ENCODE measurements at places on chromosomes 4 and X.
A peak's percentile ranks its signal among the peaks of the same experiment; 100 is the strongest.

DNA sequence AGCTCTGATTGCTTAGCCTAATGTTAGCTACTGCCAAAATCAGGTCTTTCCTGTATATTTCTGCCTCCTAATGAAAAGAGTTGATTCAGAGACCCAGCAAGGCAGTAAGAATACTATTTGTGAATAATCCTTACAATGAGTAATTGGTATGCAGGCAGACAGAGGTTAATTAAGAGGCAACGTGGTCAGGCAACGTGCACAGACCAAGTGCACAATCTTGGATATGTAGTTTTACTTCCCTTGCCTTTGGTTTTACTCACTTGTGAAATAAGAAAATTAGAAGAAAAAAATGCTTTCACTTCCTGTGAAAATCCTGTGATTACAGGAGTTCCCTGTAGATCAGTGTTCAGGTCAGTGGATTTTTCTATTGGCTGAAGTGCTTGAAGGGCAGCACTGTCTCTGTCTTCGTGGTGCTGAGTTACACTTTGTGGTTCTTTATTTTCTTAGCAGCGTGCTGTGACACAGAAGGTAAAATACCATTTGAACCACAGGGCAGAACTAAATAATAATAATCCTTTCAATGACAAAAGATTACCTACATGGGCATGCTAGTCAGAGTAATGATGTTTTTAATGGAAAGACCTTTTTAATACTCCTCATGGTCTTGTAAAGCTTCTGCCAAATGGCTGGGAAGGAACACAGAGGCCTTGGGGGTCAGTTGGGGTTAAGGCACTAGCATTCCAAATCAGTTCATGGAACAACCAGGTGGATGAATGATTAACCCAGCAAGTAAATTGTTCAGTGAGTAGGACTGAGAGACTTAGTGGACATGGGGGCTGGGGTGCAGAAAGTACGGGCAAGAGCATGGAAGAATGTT is 430.9 kb downstream of the MAPK10 start:
- no peak for DNase-seq

DNA sequence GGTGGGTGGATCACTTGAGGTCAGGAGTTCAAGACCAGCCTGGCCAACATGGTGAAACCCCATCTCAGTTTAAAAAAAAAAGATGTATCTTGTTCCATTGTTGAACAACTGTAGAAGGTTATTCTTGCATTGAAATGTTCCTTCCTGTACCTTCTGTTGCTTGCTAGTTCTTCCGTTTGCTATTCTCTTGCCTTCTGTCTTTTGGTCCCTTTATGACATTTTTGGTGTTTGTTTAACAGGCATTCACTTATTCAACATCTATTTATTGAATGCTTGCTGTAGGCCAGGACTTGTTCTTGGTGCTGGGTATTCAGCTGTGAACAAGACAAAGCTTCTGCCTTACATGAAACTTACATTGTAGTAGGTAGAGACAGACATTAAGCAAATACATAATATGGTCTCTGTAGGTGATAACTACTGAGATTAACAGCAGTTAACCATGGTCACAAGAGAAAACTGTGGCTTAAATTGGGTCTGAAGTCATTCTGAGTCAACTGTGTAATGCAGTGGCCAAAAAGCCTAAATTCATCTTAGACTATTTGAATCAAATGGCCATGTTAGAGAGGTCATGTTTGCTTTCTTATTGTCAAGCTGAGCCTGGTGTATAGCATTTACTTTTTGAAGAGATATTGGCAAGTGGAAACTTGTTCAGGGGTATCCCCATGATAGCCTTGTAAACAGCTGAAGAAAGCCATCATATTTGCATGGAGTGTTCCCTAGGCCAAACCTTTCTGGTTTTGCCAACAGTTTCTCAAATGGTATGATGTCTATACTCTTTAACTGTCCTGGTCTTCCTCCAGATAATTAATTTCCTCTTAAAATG is 35.6 kb downstream of the GAB1 start:
- no peak for DNase-seq

DNA sequence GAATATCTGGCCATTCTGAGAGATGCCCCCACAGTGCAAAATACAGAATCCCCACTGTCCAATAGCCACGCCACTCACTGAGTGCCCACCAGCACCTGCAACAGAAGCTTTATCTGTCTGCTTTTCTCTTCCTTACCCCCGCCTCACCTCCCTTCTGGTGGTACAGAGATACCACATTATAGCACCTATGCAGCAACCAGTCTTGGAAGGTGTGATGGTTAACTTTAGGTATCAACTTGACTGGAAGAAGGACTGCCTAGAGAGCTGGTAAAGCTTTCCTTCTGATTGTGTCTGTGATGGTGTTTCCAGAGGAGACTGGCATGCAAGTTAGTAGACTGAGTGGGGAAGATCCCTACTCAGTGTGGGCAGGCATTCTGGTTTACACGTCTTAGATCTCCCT is 61.8 kb upstream of the TXK start:
- no peak for DNase-seq

DNA sequence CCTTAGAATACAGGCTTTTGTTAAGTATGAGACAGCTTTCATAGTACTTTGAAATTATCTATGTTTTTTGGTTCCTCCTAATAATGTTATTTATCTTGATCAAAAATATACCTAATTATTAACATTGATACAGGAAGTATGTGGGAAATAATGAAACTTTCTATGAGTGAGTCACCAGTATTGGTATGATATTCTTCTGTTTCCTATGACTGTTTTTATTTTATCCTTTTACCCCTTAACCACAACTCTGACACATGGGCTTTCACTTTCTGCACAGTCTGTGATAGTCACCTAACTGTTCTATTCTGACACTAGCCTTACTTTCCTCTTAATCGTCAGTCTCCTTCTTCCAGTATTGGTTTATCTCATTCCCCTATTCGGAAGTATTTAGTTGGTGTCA is 4.7 kb downstream of the THAP9 start:
- no peak for DNase-seq

DNA sequence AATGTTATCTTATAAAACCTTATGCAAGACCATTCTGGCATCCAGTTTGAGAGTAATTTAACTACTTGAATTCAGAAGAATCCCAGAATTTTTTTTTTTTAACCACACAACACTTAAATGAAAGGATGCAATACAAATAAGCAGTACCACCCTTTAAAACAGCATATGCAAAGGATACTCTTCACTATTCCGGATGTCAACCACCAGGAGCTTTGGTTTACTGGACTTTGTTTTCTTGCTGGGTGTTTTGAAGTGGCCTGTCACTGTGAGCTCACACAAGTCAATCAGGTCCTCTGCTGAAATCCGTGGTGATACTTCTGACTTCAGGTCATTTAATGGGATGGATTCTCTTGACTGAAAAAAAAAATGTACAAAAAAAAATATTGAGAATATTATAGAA is 200.0 kb downstream of the TBCK start:
- DNase-seq: no peak

DNA sequence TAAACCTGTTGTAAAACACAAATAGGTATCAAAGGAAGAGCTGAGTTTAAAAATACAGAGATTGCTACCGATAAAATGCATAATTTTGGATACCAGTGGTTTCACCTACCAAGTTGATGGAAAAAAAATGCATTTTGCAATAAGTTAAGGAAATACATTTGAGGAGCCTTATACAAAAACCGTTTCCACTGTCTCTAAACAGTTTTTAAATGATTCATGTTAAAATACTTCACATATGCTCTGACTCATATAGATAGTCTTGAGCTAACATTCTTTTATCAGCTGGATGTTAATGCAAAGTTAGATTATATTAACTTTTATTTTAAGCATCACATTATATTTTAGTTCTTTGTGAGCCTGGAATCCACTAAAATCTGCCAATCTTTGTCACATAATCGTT is 50.6 kb upstream of the ANKRD17 start:
- no peak for DNase-seq

- no peak for DNase-seq
Observed at GRCh38 chr4:53307819-53308780, 57.8 kb downstream of the SCFD2 start.

GRCh38 chr4:24056289-24056688 is 166.4 kb upstream of the PPARGC1A start:
- DNase-seq: no peak

DNA sequence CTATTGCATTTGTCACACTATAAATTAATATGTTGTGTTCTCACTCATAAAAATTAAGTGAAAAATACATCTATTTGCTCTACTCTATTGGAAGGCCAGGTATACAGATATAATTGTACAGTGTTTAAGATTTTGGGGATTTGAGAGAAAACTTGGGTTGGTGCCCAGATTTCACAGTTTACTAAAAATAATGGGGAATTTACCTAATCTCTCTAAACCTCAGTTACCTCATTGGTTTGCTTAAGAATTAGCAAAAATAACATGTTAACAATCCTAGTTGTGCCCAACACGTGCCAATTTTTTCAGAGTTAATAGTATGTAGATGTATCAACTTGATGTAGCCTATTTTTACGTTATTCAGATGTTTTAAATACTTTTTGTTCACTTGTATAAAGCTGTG is 1495.3 kb upstream of the PCDH7 start:
- no peak for DNase-seq

- DNase-seq: no peak
Observed at GRCh38 chr4:103100691-103101090, 1.1 kb upstream of the BDH2 start.

GRCh38 chr4:147678796-147679549 is 5.0 kb downstream of the PRMT9 start:
- no peak for DNase-seq

- DNase-seq: no peak
Observed at GRCh38 chr4:160202802-160203201, 1099.9 kb downstream of the RAPGEF2 start.

DNA sequence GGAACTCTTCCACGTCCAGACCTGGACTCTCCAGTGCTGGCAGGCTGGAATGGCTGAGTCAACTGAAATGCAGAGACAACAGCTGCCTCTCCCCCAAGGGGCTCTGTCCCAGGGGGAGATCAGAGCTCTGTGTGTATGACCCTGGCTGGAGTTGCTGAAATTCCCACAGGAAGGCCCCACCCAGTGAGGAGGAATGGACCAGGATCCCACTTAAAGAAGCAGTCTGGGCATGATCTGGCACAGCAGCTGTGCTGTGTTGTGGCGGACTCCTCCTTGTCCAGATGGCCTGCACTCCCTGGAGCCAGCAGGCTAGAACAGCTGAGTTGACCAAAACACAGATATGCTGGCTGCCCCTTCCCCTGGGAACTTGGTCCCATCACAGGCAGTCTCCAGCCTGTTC is 25.4 kb downstream of the C4orf17 start:
- DNase-seq: no peak

GRCh38 chr4:138269175-138269574 is 27.0 kb upstream of the SLC7A11 start:
- DNase-seq: no peak

- DNase-seq: peak; percentile 19
Observed at GRCh38 chrX:47191331-47191730, 2.3 kb upstream of the UBA1 start.

DNA sequence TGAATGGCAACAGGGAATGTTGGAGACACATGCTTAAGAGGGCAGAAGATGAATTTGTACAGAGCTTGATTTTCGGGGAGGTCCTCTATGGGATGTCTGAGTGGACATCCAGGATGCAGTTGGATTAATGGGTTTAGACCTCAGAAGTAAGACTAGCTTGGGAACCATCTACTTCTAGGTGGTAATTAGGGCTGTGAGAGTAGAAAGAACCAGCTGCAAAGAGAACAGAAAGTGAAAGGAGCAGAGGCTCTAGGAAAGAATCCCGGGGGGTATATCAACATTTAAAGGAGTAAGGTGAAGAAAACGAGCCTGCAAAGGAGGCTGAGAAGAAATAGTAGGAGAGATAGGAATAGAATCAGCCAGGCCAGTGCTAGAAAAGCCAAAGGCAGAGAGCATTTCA is 29.0 kb upstream of the NKRF start:
- DNase-seq: no peak

GRCh38 chrX:54182194-54182863 is 725 bp downstream of the FAM120C start:
- DNase-seq: peak; percentile 66

- no peak for DNase-seq
Observed at GRCh38 chr4:28267166-28267565, 1406.5 kb downstream of the STIM2 start.

GRCh38 chr4:15544248-15544729 is 74.6 kb downstream of the CC2D2A start:
- DNase-seq: no peak

DNA sequence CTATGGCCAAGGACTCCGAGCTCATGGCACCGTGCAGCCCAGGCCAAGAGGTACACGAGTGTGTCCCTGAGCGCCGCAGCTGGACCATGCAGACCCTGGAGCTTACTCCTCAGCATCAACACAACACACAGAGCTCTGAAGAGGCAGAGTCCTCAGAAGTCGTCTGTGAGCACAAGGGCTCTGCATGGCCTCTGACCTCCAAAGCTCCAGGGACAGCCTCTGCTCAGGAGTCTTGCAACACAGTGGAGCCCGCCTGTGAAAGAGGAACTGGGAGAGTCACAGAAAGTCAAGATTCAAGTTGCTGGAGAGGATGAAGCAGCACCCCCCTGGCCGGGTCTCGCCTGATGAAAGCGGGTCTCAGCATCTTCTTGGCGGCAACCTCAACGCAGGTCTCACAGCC is 2.9 kb downstream of the LRPAP1 start:
- no peak for DNase-seq

GRCh38 chr4:140266958-140267568 is 106.4 kb upstream of the SCOC start:
- peak; percentile 55 for DNase-seq

DNA sequence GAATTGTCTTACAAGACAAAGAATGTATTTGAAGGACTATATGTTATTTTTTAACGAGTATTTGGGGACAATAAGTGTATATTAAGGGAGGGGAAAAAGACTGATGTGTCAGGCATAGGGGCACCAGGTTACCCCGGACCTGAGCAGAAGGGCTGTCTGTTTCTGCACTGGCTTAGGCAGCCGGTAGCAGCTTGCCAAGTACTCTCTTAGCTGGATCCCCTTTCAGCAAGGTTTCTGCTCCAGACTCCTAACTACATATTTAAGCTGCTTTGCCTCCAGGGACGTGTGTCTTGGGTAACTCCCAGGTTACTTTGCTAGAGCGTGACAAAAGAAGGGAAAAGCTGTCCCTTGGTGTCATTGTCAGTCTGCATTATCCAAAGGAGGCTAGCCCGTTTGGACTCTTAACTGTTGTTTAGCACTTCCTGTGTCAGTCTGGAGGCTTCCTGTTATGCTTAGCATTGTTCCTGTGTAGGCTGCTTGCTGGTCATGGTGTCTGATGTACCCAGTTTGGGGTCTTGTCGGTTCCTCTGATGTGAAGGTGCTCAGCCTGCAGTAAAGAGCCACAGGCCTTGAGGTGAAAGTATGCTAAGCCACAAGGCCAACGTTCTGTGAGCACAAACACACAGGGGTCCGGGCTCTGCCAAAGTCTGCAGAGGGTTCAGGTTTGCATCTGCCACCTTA is 11.6 kb downstream of the CXCR3 start:
- no peak for DNase-seq

- no peak for DNase-seq
Observed at GRCh38 chrX:153530411-153531129, 13.1 kb downstream of the ATP2B3 start.

GRCh38 chrX:10146346-10146745 is 10.4 kb upstream of the CLCN4 start:
- DNase-seq: no peak

- peak; percentile 79 for DNase-seq
Observed at GRCh38 chr4:183986971-183987946, 82.2 kb downstream of the STOX2 start.

- DNase-seq: no peak
Observed at GRCh38 chrX:12930150-12930549, 23.7 kb downstream of the TLR8 start.

- DNase-seq: peak; percentile 63
Observed at GRCh38 chr4:41258783-41259182, 2.1 kb downstream of the UCHL1 start.
